ENCODE measurements at places on chromosomes 16 and 17. TPM values are rescaled to one million over a fixed set of nuclear protein-coding genes. Genes with fewer than 3 reads are reported as not detected.

The ITGB4 gene
- not detected for polyA plus RNA-seq

The HBA1 gene
- polyA plus RNA-seq: 119 TPM

DNA sequence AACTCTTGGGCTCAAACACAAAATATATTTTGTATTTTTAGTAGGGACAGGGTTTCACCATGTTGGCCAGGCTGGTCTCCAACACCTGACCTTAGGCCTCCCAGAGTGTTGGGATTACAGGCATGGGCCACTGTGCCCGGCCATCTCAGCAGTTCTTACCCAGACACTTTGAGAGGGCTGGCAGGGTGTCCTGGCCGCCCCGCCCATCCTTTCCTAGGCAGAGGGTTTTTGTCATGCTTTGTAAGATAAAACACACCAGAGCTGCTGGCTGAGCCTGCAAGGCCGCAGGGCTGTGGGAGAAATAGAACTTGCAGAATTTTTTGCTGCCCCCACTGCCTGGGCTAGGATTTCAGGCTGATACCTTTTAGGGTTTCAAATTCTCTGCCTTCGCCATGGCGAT is 8.7 kb downstream of the PPL start:
- no peak for DNase-seq
- no peaks in the 10 kb centered on the region for H3K4me1 ChIP-seq
- no peak overlapping the region for H3K27ac ChIP-seq
- peaks cover 8% of the 10 kb centered on the region for H3K27me3 ChIP-seq
- no peak overlapping the region for H3K4me3 ChIP-seq
- no peaks in the 10 kb centered on the region for H3K36me3 ChIP-seq

DNA sequence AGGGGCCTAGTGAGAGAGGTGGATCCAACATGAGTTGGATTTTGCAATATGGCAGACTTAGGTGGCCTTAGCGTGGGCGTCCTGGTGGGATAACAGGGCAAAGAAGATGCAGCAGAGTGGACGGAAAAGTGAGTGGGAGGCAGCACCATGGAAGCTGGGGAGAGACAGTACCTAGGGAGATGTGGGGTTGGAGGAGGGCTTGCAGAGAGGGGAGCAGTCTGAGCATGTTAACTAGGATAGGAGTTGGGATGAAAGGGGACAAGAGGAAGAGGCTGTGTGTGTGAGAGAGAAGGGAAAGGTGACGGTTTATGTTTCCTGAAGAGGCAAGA is 120.1 kb downstream of the NTN1 start:
- no peak overlapping the region for H3K4me3 ChIP-seq
- H3K36me3 ChIP-seq: no peaks in the 10 kb centered on the region
- H3K4me1 ChIP-seq: no peaks in the 10 kb centered on the region
- no peak overlapping the region for H3K27ac ChIP-seq

DNA sequence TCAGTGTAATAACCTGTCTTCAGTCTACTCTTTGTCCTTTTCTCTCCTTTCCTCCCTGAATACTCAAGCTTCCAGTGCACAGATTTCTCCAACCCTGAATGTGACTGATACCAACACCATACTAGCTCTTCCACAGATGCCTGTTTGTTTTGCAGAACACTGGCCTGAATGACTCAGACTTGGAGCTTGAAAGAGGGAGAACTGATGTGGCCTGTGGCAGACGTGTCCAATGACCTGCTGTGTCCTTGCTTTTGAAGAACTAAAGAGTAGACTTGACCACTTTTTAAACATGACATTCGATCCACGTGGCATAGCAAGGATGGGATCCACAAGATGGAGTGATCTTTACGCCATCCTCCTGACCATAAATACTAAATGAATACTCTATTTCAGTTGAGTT is 361.0 kb downstream of the WWOX start:
- no peak overlapping the region for H3K27ac ChIP-seq
- H3K4me1 ChIP-seq: no peaks in the 10 kb centered on the region
- no peaks in the 10 kb centered on the region for H3K27me3 ChIP-seq

DNA sequence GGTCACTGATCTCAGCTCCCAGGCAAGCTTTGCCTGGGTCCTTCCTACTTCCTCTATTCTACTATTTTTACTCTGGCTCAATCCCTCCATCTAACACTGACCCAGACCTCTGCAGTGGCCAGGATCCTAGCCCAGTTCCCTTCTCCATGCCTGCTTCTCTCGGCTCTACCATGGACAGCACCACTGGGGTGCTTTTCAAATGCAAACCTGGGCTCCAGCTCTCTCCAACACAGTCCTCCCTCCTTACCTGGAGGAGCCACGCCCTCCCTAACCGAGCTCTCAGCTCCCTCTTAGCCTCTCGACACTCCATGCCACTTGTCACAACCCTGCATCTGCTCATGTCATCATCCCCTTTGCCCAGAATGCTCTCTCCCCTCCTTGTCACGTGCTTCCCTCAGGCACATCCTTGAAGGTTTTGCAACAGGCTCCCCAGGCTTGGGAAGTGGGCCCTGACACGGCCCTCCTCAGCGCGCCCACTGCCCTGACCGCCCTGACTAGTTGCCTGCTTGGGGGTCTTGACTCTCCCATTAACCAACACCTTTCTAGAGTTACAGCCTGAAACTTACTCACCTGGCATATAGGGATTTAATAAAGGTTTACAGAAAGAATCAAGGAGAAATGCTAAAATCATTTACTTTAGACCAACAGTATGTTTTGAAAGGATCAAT is 41.6 kb downstream of the MARF1 start:
- no peak for DNase-seq
- peaks cover 50% of the 10 kb centered on the region for H3K36me3 ChIP-seq
- no peaks in the 10 kb centered on the region for H3K27me3 ChIP-seq
- no peak overlapping the region for H3K4me3 ChIP-seq

GRCh38 chr17:63930951-63931575 is 1.1 kb downstream of the CD79B start:
- H3K27me3 ChIP-seq: no peaks in the 10 kb centered on the region
- peaks cover 24% of the 10 kb centered on the region for H3K4me1 ChIP-seq
- peak overlapping the region; percentile 92 for H3K4me3 ChIP-seq
- DNase-seq: peak; percentile 65
- H3K27ac ChIP-seq: peak overlapping the region; percentile 91

The FNDC8 gene
- polyA plus RNA-seq: not detected

The PPP1R27 gene
- polyA plus RNA-seq: not detected

DNA sequence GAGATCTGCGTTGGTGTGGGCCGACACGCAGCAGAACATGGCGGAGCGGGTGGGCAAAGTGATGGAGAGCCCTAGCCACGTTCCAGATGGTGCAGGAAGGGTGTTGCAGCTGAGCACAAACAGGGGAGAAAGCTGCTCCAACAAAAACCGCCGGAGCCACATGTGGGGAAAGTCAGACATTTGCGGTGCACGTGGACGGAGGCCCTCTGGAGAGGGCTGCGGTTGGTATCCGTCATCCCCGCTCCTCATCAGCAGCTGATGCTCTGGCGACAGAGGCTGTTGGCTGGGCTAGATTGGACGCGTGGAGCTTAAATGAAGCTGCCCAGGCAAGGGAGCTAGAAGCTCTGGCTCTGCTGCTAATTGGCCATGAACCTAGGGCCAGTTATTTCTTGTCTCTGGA is 43.5 kb upstream of the ADCY9 start:
- peaks cover 8% of the 10 kb centered on the region for H3K4me1 ChIP-seq
- no peaks in the 10 kb centered on the region for H3K36me3 ChIP-seq
- no peak overlapping the region for H3K27ac ChIP-seq
- H3K27me3 ChIP-seq: peaks cover 2% of the 10 kb centered on the region

DNA sequence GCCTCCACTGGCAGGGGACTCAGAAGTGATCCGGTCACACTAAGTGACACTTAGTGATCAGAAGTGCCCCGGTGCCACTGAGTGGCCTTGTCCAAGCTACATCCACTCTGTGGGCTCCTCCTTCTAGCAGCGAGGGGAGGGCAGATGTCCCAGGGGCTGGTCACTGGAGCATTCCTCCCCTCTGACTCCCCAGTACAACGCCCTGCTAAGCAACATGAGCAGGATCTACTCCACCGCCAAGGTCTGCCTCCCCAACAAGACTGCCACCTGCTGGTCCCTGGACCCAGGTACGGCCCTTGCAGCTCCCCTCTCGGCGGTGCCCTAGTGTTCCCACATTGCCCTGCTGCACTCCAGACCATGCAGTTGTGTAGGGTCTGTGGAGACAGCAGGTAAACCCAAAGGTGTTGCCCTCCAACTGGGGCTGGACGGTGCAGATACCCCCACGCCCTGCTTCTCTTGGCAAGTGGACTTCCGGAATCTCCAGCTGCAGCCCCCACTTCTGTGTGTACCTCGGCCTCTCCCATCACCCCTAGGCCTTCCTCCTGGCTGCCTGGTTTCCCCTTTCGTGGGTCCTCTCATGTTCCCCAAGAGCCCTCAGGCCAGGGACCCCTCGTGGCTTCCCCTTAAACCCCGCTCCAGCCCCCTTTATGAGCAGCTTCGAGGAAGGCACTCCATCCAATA is 2.1 kb downstream of the ACE start:
- no peaks in the 10 kb centered on the region for H3K36me3 ChIP-seq
- no peak overlapping the region for H3K27ac ChIP-seq
- H3K27me3 ChIP-seq: peaks cover 5% of the 10 kb centered on the region
- DNase-seq: peak; percentile 62
- H3K4me1 ChIP-seq: peaks cover 7% of the 10 kb centered on the region

GRCh38 chr17:83100220-83100852 is 20.9 kb downstream of the METRNL start:
- H3K4me3 ChIP-seq: peak overlapping the region; percentile 57
- peak overlapping the region; percentile 80 for H3K27ac ChIP-seq
- no peaks in the 10 kb centered on the region for H3K36me3 ChIP-seq
- H3K27me3 ChIP-seq: peaks cover 76% of the 10 kb centered on the region

The MPV17L gene
- not detected for polyA plus RNA-seq

DNA sequence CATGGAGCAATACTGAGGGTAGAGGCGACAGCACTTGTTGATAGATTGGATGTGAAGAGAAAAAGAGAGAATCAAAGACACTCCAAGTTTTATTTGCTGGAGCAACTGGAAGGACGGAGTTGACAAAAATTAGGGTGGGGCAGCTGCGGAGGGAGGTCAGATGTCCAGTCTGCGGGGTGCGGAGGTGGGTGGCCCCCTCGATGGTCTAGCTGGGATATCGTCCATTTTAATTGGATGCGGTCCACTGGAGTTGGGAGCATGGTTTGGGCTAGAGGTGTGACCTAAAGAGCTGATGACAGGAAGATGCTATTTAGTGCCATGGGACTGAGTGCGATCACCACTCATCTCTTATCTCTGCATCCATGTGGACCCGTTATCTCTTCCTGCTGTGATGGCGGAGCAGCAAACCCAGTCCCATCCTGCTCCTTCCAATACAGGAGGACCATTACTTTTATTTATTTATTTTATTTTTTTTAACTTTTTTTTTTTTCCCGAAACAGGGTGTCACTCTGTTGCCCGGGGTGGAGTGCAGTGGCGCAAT is 48.3 kb upstream of the CBX4 start:
- H3K4me1 ChIP-seq: no peaks in the 10 kb centered on the region
- H3K27me3 ChIP-seq: peaks cover 18% of the 10 kb centered on the region
- H3K4me3 ChIP-seq: no peak overlapping the region
- H3K27ac ChIP-seq: no peak overlapping the region
- DNase-seq: no peak

DNA sequence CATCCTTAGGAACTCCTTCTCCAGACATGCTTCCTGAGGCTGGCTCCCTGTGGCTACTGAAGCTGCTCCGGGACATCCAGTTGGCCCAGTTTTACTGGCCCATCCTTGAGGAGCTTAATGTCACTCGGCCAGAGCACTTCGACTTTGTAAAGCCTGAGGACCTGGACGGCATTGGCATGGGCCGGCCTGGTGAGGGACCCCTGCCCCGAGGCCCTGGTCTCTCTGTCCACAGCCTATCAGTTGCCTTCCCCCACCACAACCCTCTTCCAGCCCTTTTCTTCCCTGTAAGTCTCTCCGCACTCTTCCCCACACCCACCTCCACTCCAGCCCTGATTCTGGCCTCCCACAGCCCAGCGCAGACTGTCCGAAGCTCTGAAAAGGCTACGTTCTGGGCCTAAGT is 2.0 kb downstream of the TNK1 start:
- H3K4me3 ChIP-seq: no peak overlapping the region
- no peak overlapping the region for H3K27ac ChIP-seq
- no peaks in the 10 kb centered on the region for H3K36me3 ChIP-seq
- H3K4me1 ChIP-seq: no peaks in the 10 kb centered on the region

GRCh38 chr16:82340531-82340930 is 170.5 kb upstream of the MPHOSPH6 start:
- no peak overlapping the region for H3K4me3 ChIP-seq
- no peak for DNase-seq
- no peak overlapping the region for H3K27ac ChIP-seq
- H3K36me3 ChIP-seq: no peaks in the 10 kb centered on the region
- no peaks in the 10 kb centered on the region for H3K4me1 ChIP-seq
- H3K27me3 ChIP-seq: no peaks in the 10 kb centered on the region

The KRT36 gene
- polyA plus RNA-seq: not detected

- no peaks in the 10 kb centered on the region for H3K36me3 ChIP-seq
- no peak overlapping the region for H3K27ac ChIP-seq
- H3K27me3 ChIP-seq: peaks cover under 1% of the 10 kb centered on the region
- no peak overlapping the region for H3K4me3 ChIP-seq
- H3K4me1 ChIP-seq: no peaks in the 10 kb centered on the region
These were observed 7.2 kb upstream of the MYCBPAP start for GRCh38 chr17:50501054-50501453.

GRCh38 chr16:85579923-85580580 is 33.1 kb upstream of the GSE1 start:
- peak overlapping the region; percentile 59 for H3K4me3 ChIP-seq
- peaks cover 91% of the 10 kb centered on the region for H3K4me1 ChIP-seq
- peak overlapping the region; percentile 80 for H3K27ac ChIP-seq
- H3K36me3 ChIP-seq: no peaks in the 10 kb centered on the region
- no peak for DNase-seq
- H3K27me3 ChIP-seq: no peaks in the 10 kb centered on the region

GRCh38 chr16:11640987-11641817 is 27.1 kb upstream of the SNN start:
- peaks cover 2% of the 10 kb centered on the region for H3K27me3 ChIP-seq
- no peak overlapping the region for H3K4me3 ChIP-seq
- peak overlapping the region; percentile 87 for H3K27ac ChIP-seq

The NAGS gene
- 1.2 TPM for polyA plus RNA-seq

- H3K4me1 ChIP-seq: peaks cover 25% of the 10 kb centered on the region
- no peak overlapping the region for H3K27ac ChIP-seq
- H3K4me3 ChIP-seq: no peak overlapping the region
These were observed 21.7 kb downstream of the HEATR9 start for GRCh38 chr17:35847006-35847405.
